ENCODE measurements at places on chromosomes 11 and 22.
A peak's percentile ranks its signal among the peaks of the same experiment; 100 is the strongest.

GRCh38 chr11:119829402-119829801, 100.4 kb upstream of the NECTIN1 start:
- DNase-seq, result no peak

GRCh38 chr22:26328221-26328620, 100.8 kb upstream of the ASPHD2 start:
- no peak for DNase-seq

DNA sequence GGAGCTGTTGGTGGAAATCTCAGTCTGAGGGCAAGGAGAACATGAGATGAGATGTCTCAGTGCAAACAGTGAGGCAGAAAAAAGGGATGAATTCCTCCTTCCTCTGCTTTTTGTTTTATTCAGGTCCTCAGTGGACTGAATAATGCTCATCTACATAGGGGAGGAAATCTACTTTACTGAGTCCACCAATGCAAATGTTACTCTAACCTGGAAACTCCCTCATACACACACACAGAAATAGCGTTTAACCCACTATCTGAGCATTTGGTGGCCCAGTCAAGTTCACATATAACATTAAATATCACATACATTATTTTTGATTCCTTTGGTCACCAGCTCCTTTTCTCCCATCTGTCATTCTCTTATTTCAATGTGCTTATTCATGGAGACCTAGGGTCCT, 418.8 kb downstream of the TMEM135 start:
- DNase-seq, result no peak

GRCh38 chr11:76228071-76228874, 22.0 kb upstream of the WNT11 start:
- DNase-seq, result no peak

GRCh38 chr11:116413301-116414242, 359.2 kb downstream of the BUD13 start:
- DNase-seq, result peak; percentile 84

DNA sequence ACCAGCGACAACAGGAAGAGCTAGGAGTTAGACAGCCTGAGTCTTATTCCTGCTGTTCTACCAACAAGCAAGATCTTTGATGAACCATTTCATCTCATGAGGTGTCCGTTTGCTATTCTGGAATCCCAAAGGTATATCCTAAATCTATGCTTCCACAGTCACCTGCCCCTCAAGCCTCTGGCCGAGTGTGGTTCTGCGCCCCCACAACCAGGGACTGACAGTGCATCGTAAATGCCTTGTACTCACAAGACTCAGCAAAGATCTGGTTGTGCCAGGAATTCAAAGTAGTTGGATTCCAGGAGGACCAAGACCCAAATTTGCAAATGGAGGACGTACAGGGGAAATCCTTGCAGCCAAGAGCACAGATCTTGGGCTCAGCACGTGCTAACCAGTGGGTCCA, 47.5 kb upstream of the JAM3 start:
- no peak for DNase-seq

All from NCI-H1105 treated with DMSO at 0.1 percent for 48 hours (cell line).